ENCODE measurements at places on chromosomes 16 and 17. TPM values are rescaled to one million over a fixed set of nuclear protein-coding genes. Genes with fewer than 3 reads are reported as not detected.

GRCh38 chr16:76059186-76059585 lies 218.0 kb upstream of the CNTNAP4 start:
- H3K27ac ChIP-seq: no peak overlapping the region
- no peaks in the 10 kb centered on the region for H3K4me1 ChIP-seq
- peaks cover 17% of the 10 kb centered on the region for H3K27me3 ChIP-seq
- H3K36me3 ChIP-seq: no peaks in the 10 kb centered on the region
- no peak overlapping the region for H3K4me3 ChIP-seq
- DNase-seq: no peak

- no peaks in the 10 kb centered on the region for H3K36me3 ChIP-seq
- H3K4me3 ChIP-seq: peak overlapping the region; percentile 26
- H3K27me3 ChIP-seq: no peaks in the 10 kb centered on the region
- H3K27ac ChIP-seq: no peak overlapping the region
- DNase-seq: peak; percentile 7
Measured at GRCh38 chr16:64416216-64417005, 705.5 kb downstream of the CDH11 start.

Gene TMEM95
- not detected for total RNA-seq

Gene CDH1
- 0.06 TPM for total RNA-seq

DNA sequence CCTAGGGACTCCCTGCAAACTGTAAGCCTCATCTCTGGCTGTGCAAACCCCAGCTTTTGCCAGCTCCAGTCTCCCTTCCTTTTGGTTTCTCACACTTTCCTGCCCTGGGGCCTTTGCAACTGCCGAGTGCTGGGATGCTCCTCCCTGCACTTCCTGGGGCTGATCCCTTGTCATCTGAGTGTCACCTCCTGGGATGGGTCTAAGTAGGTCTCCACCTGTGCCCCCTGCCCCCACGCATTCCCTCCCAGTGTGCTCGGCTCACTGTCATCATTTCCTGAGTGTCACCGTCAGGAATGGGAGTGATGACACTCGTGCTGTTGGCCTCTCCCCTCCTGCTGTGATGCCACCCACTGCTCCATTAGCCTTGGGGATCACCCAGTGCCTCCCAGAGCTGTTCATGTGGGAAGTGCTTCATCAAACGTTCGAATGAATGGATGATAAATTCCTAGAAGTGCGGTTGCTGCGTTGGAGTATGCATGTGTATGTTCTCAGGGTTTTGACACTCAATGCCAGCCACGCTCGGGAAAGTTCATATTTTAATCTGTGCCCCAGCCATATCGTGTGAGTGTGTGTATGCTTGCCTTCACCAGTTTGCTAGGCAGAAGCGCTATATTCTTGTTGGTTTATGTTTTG lies 189.9 kb downstream of the NTN1 start:
- H3K36me3 ChIP-seq: no peaks in the 10 kb centered on the region
- peaks cover 12% of the 10 kb centered on the region for H3K4me1 ChIP-seq
- peak; percentile 63 for DNase-seq
- no peak overlapping the region for H3K4me3 ChIP-seq

- no peak for DNase-seq
- peaks cover 31% of the 10 kb centered on the region for H3K4me1 ChIP-seq
- no peak overlapping the region for H3K27ac ChIP-seq
- H3K36me3 ChIP-seq: no peaks in the 10 kb centered on the region
Measured at GRCh38 chr17:66493283-66494019, 191.0 kb downstream of the PRKCA start.

DNA sequence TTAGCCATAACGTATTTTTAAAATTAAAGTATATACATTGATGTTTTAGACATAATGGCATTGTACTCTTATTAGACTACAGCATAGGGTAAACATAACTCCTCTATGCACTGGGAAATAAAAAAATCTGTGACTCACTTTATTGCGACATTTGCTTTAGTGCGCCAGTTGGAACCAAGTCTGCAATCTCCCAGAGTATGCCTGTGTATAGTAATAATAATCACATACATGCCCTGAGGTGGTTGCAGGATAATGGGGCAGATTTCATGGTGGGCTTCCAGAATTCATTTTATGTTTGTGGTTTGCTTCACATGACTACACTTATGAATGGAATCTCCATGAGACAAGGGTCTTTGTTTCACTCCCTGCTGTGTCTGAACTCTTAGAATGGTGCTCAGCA lies 66.9 kb upstream of the N4BP1 start:
- no peaks in the 10 kb centered on the region for H3K4me1 ChIP-seq
- peak; percentile 21 for DNase-seq
- no peak overlapping the region for H3K4me3 ChIP-seq
- H3K36me3 ChIP-seq: no peaks in the 10 kb centered on the region
- no peak overlapping the region for H3K27ac ChIP-seq
- H3K27me3 ChIP-seq: peaks cover 12% of the 10 kb centered on the region

DNA sequence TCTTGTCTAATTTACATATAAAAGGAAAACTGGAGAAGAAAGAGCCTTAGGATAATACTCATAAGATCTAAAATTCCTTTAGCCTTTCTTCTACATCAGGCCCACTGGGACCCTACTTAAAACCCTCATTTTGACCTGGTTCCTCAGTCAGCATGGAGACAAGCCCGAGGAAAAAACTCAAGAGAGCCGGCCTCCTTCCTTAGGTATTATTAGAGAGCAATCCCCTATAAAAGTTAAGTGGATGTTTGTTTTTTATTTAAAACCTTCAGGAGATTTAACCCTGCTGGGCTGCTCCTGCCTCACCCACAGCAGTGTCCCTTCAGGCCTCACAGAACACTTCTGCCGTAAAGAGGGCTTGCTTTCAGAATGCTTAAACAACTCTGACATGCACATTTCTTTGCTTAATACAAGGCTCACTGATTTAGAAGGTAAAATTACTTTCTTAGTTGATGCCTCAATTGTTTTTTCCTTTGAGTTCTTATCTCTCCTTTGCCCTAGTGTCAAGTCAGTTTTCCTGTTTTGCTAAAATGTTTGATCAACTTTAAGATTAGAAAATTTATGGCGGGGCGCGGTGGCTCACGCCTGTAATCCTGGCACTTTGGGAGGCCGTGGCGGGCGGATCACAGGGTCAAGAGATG lies 145.6 kb upstream of the TBX2 start:
- no peaks in the 10 kb centered on the region for H3K4me1 ChIP-seq
- no peak overlapping the region for H3K4me3 ChIP-seq
- no peaks in the 10 kb centered on the region for H3K27me3 ChIP-seq
- H3K36me3 ChIP-seq: no peaks in the 10 kb centered on the region
- no peak for DNase-seq

GRCh38 chr17:17665255-17665654 lies 16.0 kb upstream of the RAI1 start:
- DNase-seq: no peak
- no peaks in the 10 kb centered on the region for H3K27me3 ChIP-seq
- H3K4me3 ChIP-seq: no peak overlapping the region
- H3K27ac ChIP-seq: no peak overlapping the region
- H3K36me3 ChIP-seq: no peaks in the 10 kb centered on the region

DNA sequence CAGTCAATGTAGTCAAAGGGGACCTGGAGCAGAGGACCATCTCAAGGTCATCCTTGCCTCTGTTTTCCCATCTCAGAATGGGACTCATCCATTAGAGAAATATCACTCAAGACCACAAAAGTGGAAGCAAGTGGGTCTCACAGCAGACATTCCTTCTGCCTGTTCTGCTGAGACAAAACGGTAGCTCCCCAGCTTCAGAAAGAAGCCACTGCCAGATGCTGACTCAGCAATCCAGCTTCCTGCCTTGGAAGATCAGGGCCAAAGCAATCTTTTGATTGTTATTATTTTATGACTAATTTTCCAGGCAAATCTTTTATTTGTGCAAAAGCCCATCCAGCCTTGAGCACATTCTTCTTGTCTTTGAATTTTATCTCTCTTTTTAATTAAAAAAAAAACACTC lies 86.8 kb downstream of the CCT6B start:
- no peak overlapping the region for H3K4me3 ChIP-seq
- no peak overlapping the region for H3K27ac ChIP-seq
- no peaks in the 10 kb centered on the region for H3K27me3 ChIP-seq
- H3K4me1 ChIP-seq: no peaks in the 10 kb centered on the region
